Esophagus muscularis mucosa (tissue), 4 donors: ENCODE measurements at places on chromosomes 4 and X. TPM values are rescaled to one million over a fixed set of nuclear protein-coding genes. Genes with fewer than 3 reads are reported as not detected.

The ASB12 gene
- total RNA-seq = not detected

The CSN1S1 gene
- not detected for total RNA-seq

DNA sequence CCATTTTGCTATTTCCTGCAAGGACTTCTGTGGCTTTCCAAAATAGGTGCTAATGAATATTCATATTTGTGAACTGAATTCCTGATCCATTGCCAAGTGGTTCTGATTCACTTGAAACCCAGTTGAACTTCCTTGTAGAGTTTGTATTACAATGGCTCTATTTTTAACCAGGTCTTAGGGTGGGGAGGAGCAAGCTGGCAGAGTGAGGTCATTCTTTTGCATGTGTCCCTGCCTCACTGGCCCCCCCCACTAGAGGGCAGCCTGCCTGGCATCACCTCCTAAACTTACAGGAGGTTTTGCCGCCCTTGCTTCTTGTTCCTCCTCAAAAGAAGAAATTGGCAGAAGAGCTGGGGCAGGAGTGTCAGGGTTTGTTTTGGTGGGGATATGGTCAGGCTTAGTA, 10.5 kb downstream of the PTTG2 start:
- no peak for DNase-seq

The BCORL1 gene
- 13.8 TPM for total RNA-seq

The HOPX gene
- total RNA-seq = 9.6 TPM

DNA sequence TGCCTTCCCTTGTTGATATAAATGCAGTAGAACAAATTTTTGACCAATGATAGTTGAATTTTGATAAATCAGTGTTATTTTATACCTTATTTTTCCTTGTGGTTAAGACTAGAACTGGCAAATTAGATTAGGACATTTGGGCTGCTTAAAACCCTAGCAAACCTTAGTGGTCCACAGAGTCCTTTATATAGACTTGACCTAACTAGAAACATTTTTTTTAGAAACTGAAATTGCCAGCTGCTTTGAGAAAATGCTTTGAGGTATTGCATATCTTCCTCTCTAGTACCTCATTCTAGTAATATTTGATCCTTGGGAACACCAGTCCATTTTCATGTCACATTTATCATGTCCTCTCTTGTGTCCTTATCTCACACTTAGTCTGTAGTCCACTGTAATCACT, 580.3 kb downstream of the FSTL5 start:
- no peak for DNase-seq

GRCh38 chr4:7956934-7957656, 17.4 kb upstream of the AFAP1 start:
- DNase-seq = no peak

The CAPN6 gene
- 0.50 TPM for total RNA-seq

DNA sequence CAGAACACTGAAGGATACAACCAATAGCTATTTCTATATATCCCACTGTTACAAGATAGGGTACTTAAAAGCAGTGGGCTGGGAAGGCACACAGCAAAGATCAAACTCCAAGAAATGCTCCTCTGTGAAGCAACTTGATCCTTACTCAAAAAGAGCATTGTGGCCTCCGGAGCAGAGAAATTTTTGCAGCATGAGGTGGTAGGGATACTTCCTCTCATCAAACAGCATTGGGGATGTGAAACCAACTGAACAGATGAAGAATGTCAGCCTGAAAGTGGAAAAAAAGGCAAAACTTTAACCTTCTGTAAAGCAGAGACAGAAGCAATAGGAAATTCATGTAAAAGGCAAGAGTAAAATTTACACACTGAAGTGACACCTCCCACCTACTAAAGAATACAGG, 92.2 kb downstream of the HUWE1 start:
- no peak for DNase-seq

DNA sequence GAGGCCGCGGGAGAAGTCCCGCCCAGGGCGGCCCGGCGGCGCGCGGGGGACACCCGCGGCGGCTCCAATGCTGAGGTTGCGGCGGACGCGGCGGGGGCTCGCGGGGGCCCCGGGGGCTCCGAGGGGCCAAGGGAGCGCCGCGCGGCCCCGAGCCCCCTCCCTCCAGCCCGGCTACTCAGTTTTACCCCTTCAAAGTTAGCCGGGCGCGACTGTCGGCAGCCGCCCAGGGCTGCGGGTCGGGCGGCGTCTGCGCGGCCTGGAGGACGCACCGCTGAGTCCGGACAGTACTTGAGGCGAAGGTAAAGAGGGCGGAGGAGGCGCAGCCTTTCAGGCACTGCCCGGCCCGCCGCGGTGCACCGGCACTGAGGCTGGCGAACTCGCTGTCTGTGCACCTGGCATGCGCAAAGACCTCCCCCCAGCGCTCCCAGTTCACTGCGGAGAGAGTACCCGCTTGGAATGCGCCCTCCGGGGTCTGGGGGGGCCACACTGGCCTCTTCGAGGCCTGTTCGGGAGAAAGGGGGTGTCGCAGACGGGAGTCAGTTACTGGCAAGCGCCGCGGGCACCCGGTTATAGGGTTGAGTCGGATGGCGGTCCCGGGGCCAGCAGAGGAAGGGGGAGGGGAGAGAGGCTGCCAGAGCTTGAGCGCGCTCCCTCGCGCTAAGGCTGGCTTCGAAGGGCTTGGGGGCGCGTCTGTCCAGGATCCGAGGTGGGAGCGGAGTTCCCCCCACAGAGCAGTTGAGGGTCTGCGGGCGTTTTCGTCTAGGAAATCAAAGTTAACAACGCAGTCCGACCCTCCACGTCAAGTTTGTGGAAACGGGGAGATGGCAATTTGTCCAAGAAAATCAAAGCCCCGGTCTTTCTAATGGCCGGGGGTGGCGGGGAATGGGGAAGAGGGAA, 1.1 kb downstream of the PCDH19 start:
- DNase-seq = no peak
